ENCODE measurements at places on chromosomes 16 and 17. TPM values are rescaled to one million over a fixed set of nuclear protein-coding genes. Genes with fewer than 3 reads are reported as not detected.

Gene TP53TG3
- total RNA-seq = not detected

Gene ASIC2
- total RNA-seq = 0.74 TPM

Gene PTX4
- 2.2 TPM for total RNA-seq

Gene SGSH
- 17.3 TPM for total RNA-seq

DNA sequence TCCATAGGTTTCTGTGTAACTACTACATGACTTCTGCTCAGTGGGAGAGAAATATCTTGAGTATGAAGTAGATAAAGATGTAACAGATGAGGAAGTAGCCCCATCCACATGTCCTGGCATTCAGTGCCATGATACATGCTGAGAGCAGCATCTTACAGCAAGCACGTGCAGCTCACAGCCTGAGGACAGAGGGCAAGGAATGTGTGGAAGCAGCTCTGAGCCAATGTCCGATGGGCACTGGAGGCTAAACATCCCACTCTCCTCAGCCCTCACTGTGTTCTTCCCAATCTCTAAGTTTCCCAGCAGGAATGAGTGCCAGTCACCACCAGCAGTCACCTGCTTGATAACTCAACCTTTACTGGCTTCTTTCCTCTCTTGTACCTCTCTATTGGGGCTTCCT lies 40.4 kb downstream of the CFDP1 start:
- no peak for DNase-seq
